ENCODE measurements at places on chromosomes 4 and X.

GRCh38 chr4:20662851-20663250 lies 37.4 kb upstream of the PACRGL start:
- no peak for DNase-seq

- no peak for DNase-seq
Measured at GRCh38 chrX:38664285-38664684, 102.9 kb downstream of the TSPAN7 start.

- DNase-seq = no peak
Measured at GRCh38 chr4:7658341-7659204, 223.8 kb upstream of the PSAPL1 start.

DNA sequence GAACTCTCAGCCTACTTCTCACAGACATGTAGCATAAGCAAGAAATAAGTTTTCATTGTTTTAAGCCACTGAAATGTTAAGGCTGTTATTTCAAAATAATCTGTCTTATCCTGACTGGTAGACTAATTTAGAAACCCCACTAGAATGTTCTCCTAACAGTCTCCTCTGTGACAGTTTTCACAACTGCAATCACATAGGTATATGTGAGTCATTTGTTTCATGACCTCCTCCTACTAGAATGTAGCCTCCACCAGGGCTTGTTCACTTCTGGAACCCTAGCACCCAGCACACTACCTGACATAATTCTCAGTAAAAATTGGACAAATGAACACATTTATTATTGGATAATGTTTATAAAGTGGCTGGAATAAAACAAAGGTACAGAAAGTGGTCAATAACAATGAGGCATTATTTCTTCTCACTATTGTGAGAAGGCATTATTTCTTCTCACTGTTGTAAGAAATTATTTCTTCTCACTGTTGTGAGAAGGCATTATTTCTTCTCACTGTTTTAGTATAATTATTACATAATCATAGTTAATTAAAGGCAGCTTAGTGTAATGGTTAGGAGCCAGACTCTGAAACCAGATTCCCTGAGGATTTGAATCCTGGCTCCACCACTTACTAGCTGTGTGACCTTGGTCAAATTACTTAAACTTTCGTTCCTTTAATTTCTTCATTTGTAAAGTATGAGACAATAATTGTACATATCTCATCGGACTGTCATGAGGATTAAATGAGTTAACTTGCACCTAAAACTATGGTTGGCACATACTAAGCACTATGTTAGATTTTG lies 251.5 kb downstream of the RASL11B start:
- no peak for DNase-seq

- DNase-seq = no peak
Measured at GRCh38 chr4:24774452-24774851, 20.9 kb upstream of the SOD3 start.

- no peak for DNase-seq
Measured at GRCh38 chr4:74555231-74555630, 110.3 kb downstream of the AREG start.

DNA sequence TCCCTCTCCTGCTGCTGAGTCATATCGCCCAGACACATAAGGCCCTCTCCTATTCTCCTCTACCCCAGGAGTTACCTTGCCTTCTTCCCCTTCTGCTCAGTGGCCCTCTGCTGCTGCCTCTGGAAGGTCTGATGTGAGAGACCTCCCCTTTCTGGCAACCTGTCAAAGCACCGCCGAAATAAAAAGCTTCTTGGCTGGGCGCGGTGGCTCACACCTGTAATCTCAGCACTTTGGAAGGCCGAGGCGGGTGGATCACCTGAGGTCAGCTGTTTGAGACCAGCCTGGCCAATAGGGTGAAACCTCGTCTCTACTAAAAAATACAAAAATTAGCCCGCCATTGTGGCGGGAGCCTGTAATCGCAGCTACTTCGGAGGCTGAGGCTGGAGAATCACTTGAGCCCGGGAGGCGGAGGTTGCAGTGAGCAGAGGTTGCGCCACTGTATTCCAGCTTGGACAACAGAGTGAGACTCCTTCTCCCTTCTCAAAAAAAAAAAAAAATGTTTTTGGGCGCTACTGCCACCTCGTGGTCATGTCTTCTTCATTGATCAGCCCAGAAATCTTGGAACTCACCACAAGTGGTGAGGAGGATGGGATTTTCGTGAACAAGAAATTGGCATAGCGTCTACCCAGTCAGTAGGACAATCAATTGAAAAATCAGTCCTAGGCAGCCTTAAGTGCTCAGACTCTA lies 8.6 kb upstream of the ZXDA start:
- no peak for DNase-seq

- no peak for DNase-seq
Measured at GRCh38 chr4:21882051-21882839, 66.3 kb downstream of the KCNIP4 start.

DNA sequence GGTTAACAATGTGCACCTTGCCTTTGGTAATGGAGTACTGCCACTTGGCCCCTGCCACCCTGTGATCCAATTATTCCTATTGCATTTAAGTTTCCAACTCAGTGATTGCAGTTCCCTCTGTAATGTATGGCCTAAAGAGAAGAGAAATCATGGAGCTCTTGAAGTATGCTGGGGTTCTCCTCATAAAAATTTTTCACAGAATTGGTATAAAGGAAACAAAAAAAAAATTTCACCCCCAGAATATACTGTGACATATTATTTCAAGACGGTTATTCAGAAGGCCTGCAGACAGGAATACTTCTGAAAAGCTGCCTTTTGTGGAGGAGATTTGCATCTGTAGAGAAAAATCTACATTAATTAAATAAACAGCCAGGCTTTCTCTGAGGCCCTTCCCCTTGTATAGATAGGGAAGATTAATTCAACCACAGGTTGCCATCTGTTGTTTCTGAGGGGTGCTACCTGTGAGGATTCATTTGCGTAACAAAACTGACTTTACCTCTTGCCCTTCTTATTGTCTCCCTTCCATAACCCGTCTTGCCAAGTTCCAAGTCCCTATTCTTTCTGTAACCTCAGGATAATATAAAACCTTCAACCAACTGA lies 94.8 kb upstream of the LANCL3 start:
- no peak for DNase-seq

DNA sequence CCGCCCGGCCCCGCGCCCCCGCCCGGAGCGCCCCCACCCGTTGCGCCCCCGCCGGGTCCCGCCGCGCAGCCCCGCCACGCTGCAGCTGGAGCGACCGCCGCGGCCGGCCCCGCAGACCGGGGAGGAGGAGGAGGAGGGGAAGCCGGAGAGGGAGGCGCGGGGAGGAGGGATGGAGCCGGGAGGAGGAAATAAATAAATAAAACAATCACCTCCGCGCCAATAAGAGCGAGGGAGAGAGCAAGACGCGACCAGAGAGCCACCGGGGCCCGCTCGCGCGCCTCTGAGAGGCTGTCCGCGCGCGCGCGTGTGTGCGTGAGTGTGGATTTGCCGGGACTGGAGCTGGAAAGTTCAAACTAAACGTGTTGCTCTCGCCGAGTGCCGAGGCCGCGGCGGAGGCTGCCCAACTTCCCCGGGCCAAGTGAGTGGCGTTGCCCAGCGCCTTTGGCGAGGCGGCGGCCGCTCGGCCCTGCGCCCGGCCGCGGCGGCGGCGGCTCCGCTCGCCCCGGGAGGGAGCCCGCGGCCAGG lies 2184.4 kb upstream of the TENM3 start:
- DNase-seq = no peak

DNA sequence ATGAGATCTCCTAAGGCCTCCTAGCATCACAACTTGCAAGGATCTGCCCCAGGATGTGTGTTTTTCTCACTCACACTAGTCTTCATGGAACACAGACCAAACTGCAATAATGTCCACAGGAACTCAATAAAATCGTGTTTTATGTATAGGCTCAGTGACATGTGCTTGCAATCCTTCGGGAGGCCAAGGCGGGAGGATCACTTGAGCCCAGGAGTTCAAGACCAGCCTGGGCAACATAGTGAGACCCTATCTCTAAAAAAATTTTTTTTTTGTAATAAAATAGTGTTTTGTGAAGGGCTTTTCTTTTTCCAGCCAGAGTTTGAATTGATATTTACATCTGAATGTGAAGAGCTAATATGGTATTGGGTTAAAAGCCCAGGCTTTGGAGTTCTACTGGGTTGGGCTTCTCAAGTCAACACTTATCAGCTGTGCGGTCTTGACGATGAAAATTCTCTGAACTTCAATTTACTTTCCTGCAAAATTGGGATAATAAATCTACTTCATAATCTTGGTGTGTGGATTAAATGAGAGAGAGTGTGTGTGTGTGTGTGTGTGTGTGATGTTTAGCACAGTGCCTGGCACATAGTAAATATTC lies 38.7 kb upstream of the SETD7 start:
- DNase-seq = no peak

GRCh38 chr4:12645732-12646131 lies 838.4 kb downstream of the RAB28 start:
- DNase-seq = no peak

DNA sequence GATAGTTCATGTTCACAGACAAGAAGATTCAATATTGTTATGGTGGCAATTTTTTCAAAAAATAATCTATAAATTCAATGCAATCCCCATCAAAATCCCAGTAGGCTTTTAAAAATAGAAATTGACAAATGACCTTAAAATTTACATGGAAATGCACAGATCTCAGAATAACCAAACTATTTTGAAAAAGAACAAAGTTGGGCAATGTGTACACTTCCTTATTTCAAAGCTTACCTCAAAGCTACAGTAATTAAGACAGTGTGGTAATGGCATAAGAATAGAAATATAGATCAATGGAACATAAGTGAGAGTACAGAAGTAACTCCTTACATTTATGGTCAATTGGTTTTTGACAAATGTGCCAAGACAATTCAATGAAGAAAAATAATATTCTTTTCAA lies 39.0 kb downstream of the FRMD7 start:
- no peak for DNase-seq

DNA sequence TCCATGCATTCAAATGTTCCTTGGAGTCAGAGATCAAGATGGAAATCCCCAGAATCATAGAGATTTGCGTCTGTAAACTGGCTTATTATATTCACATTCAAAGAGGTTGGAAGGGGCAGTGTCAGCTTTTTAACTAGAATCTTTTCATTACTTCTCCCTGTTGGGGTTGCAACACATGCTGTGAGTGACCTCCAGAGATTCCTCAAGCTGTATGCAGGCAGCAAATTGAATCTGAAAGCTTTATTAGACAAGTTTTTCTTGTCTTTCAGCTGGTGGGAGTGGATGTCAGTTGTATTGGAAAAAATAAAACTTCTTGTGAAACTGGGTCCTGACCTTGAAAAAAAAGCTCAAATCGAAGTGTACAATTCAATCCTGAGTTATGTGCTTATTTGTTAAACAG lies 736.5 kb upstream of the FTHL17 start:
- no peak for DNase-seq

GRCh38 chr4:56414135-56414670 lies 21.2 kb downstream of the PPAT start:
- DNase-seq = no peak

DNA sequence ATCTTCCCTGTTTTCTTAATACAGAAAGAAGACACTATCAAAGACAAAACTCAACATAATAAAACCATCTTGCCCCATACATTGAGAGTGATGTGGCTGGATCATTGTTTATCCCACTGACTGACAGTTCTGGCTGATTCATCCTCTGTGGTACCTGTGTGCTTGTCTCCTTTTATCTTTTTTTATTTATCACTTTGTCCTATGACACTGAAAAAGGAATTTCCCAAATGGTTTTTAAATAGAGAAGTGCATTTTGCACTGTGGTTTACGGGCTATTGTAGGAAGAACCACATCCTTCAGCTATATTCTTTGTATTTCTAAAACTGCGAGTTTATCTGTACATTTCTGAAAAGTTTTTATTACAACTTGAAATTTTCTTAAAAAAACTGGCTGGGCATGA lies 15.0 kb downstream of the TTC29 start:
- no peak for DNase-seq

DNA sequence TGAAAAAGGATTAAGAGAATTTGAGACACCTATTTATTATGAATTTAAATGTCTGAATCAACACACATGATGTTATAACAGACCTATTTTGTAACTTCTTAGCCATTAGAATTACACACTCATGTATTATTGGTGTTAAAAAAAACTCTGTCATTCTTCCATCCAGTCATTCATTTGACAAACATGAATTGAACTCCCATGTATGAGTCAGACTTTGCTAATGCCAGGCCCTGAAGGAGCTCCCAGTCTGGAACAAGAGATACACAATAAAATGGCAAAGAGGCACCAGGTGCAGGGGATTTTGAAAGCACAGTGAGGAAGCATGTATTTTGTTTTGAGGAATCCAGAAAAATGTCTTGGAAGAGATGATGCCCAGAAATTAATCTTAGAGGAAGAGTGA lies 87.7 kb upstream of the EFHC2 start:
- no peak for DNase-seq

GRCh38 chr4:106273831-106274230 lies 42.2 kb downstream of the TBCK start:
- DNase-seq = no peak

GRCh38 chr4:185559915-185560281 lies 24.6 kb upstream of the PDLIM3 start:
- no peak for DNase-seq

DNA sequence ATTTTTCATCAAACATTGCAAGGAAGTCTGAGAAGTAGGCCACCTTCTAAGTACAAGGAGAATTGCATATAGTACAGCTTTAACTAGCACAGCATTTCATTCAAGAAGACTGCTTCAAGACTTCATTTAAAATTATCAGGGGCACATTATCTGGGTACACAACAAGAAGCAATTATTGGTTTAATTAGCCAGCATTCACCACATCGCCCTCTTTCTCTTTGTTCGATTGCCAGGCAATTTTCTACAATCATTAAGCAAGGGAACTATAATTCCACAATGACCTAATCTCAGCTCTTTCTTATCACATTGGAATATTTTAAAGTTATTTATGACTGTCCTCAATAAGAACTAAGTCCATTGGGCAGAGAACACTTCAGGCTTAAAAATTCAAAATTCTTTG lies 1347.1 kb upstream of the PABPC4L start:
- DNase-seq = no peak

DNA sequence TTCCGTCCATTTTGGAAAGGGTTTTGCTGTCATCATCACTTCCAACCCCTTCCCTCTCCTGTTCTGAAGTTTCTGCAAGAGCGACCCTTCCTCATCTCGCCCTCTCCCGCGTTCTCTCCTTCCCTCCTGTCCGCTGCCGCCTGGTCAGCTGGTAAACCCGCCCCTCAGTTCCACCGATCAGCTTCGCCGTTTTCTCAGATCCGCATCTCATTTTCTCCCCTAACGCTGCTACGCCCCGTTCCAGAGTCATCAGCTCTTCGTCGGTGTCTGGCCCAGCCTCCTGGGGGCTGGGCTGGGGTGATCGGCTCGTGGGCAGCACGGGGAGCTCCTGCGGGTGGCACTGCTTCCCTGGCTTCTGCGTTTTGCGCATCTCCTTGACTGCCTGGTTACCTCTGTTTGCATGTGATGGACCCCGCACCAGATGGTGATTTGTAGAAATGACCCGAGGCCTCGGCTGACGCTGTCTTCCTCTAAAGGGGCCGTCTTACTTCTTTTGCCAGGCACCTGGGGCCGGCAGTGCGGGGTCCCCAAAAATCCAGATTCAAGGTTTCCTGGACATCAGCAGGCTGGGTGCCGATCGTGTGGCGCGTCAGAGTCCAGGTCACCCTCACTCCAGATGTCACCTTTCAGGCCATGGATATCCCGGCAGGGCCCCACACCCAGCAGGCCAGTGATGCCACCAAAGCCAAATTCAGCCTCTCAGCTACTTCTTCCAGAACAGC lies 13.4 kb downstream of the CTBP1 start:
- DNase-seq = no peak
